Ascending aorta (tissue), 2 donors: ENCODE measurements at places on chromosomes 5 and 9.

DNA sequence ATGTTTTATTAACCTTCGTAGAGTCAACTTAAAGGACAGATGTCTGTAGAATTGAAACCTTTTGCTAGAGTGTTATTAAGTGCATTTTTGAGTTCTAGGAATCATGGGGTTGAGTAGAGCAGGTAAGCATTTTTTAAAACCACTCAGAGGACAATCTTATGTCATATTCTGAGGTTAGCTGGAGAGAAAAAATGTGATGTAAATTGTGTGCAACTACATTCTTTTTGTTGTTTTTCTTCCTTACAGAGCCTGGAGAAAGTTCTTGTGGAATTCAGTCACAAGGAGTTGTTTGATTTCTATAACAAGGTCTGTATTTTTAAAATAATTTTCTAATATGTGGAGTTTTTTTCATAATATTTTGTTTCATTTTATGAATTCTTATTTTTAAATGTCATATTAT is 206.4 kb downstream of the COMMD10 start:
- DNase-seq: no peak

GRCh38 chr5:59285300-59286016 is 608.1 kb downstream of the PDE4D start:
- DNase-seq: no peak

DNA sequence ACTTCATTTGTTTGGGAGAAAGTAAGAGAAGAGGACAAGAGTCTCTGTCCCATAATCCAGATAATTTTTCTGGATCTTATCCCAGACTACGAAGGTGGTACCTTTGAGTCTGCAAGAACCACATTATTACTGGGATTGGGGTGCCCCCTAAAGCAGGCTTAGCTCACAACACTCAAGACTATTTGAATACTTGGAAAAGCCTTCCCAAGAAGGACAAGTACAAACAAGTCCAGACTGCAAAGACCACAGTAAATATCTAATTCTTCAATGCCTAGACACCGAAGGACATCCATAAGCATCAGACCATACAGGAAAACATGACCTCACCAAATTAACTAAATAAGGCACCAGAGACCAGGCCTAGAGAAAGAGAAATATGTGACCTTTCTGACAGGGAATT is 40.2 kb upstream of the TMED7 start:
- no peak for DNase-seq

DNA sequence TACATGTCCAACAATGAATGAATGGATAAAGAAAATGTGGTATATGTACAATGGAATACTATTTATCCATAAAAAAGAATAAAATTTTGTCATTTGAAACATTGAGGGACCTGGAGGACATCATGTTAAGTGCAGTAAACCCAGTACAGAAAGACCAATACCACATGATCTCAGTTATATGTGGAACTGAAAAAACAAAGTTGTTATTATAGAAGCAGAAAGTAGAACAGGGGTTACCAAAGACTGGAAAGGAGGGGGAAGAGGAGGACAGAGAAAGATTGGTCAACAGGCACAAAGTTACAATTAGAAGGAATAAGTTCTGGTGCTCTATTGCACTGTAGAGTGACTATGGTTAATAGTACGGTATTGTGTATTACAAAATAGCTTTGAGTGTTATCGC is 233.8 kb downstream of the SEMA6A start:
- DNase-seq: no peak

DNA sequence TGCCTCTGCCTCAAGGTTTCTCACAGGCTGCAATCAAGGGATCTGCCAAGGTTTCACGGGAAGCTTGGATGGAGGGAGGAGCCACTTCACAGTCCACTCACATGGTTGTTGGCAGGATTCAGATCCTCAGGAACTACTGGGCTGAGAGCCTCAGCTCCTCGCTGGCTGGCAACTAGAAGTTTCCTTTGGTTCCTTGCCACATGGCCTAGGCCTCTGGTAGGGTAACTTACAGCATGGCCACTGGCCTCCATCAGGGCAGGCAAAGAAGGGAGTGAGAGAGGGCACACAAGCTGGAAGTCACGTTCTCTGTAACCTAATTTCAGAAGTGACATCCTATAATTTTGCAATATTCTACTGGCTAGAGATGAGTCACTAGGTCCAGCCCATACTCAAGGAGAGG is 32.2 kb downstream of the SPOCK1 start:
- DNase-seq: peak; percentile 80

GRCh38 chr5:74762599-74762998 is 4.3 kb downstream of the GFM2 start:
- no peak for DNase-seq

DNA sequence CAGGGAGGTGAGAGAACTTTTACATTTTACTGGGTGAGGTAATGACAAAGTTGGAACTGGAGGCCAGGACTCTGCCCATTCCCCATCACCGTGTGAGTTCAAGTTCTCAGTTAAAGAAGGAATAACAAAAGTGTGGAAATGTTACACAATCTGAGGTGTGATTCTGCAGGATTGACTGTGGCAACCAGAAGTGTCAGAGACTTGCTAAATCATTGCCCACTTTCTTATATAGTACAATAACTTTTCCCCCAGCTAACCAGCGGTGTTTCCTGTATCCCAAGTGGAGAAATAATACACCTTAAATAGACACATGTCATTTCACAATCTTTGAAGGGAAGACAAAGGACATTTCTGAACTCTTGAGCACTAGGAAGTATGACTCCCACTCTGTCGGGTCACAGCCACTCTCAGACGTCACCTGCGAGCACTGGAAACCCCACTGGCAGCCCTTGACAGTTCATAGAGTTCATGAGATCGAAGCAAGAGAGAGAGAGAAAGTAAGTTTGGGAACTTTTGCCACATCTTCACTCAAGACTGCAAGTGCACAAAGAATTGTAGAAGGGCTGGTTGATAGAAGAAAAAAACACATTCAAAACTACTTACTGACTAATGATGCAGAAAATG is 28.4 kb downstream of the PAX5 start:
- no peak for DNase-seq

GRCh38 chr5:141186897-141187512 is at the start of gene PCDHB9:
Gene PCDHB9, plus strand, starts transcription at chr5:141187161. Its CDS starts 158 bp downstream, at chr5:141187319.
- no peak for DNase-seq

GRCh38 chr9:85223506-85224125 is 518.1 kb downstream of the AGTPBP1 start:
- no peak for DNase-seq

DNA sequence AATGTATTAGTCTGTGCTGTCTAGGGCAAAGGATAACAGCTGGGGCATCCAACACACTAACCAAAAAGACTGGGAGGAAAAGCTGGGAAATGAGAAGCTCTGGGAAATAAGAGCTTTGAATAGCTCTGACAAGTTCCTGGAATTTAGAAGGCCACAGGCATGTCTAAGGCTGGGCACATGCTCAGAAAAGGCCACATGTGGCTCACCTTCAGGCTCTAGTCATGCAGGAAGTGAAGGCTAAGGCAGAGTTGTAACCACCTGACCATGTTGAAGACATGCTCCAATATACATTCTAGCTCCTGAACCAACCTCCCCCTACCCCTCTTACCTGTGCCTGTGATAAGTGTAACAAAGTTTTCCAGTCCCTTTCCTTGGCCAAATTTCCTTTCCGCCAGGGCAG is 31.7 kb downstream of the CLTA start:
- DNase-seq: no peak

- DNase-seq: no peak
These were observed 502.5 kb upstream of the SEMA6A start for GRCh38 chr5:117077142-117077541.

GRCh38 chr5:142248853-142249462 is 75.9 kb downstream of the SPRY4 start:
- DNase-seq: peak; percentile 78

- DNase-seq: no peak
These were observed 18.1 kb downstream of the GRXCR2 start for GRCh38 chr5:145854651-145855258.

GRCh38 chr5:68911840-68912690 is 181.7 kb upstream of the SLC30A5 start:
- DNase-seq: no peak

DNA sequence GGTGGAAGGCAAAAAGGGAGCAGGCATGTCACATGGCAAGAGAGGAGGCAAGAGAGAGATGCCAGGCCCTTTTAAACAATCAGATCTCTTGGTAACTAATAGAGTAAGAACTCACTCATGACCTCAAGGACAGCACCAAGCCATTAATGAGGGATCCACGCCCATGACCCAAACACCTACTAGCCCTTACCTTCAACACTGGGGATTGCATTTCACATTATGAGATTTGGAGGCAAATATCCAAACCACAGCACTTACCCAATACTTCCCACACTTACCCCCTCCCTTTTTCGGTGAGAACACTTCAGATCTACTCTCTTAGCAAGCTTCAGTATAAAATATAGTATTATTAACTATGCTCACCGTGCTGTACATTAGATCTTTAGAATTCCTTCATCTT is 41.9 kb downstream of the ZNF354A start:
- no peak for DNase-seq

- DNase-seq: no peak
These were observed 107.6 kb upstream of the PITX1 start for GRCh38 chr5:135141303-135142268.

- no peak for DNase-seq
These were observed 40.7 kb upstream of the S1PR3 start for GRCh38 chr9:88950341-88951154.

DNA sequence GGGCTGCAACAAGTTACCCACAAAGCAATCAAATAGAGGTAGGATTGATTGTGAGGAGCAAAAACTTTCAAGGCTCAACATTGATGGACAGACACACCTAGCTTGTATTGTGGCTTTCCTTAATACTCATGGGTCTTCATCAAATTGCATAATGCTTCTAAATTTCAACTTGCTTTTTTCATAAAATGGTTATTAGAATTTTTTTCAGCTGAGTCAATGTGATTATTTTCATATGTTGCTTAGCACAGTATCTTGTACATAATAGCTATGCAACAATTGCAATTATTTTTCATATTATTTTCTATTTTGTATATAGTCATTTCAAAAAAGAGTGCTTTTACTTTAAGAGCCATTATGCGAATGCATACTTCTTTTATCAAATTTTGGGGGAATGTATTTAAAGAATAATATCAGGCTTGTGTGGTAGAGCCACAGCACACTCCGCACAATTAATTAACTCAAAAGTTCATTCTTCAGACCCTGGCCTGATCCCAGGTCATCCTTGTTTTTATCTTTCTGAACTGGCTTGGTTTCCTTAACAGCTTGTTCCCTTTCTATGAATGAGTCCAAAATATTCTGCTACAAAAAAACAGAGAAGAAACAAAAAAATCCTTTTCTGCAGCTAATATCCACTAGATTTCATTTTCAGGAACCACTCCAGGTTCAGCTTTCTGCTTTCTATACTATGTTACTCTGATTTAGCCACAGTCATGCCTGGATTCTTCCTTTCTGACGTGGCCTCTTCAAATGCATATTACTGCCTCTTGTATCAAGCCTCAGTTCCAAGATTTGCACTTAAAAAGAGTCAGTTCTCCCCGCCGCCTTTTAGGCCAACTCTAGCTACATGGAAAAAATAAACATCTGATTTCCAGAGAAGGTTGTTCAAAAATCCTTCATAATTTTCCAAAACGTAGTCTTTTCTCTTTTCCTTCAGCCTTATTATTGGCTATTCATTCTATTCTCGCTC is 45.3 kb upstream of the CDH9 start:
- no peak for DNase-seq

DNA sequence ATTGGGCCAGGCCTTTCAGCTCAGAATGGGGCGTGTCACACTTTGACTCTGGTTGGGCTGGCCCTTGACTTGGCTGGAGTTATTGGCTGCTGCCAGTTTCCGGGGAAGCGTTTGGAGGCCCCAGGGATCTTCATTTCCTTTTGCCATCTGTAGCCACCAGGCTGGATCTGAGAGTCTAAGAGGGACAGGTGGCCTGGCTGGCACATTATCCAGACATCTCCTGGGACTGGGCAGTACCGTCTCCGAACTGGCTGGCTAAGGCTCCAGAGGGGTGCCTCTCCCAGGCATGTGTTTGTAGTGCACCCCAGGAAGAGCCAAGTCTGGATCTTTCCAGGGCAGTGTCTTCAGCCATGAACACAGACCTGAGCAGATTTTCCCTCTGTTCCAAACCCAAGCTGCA is 9.7 kb upstream of the JADE2 start:
- DNase-seq: no peak

DNA sequence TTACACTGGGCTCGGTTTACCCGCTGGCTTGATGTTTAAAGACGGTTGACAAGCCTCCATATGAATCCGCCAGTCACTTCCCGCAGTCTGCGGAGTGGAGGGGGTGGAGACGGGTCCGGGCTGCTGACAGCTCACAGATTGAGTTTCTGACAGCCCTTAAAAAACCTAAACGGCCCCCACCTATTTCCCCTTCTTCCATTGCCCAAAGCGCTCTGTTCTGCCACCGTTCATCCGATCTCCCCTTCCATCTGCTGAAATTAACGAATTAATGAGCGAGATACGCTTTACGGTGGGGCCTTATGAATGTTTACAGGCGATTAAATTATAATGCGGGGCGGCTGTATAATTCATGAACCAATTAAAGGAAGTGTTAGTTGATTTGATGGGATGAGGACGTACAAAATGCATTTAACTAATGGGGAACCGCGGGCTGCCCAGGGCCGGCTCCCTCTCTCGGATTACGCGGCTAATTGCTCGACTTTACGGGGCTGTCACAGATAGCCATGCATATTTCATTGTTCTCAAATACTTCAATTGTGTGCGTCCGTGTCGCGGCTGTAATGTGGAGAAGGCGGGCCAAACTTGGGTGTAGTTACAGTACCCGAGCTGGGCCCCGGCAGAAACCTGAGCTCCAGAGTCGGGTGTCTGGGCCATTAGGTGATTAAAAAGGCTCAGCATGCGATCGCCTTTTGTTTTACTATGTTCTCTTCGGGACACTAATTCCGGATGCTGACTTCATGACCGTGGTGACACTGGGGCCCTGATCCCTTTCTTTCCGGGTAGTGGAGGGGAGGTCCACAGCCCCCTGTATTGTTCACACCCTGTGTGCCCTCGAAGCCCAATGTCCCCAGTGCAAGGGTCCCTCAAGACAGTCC is 74.9 kb downstream of the GTF3C4 start:
- DNase-seq: no peak

- DNase-seq: no peak
These were observed 63.6 kb downstream of the EGFLAM start for GRCh38 chr5:38321978-38322377.
